ENCODE measurements at places on chromosomes 12 and 14.

GRCh38 chr14:98579140-98579539 is 692.9 kb downstream of the BCL11B start:
- no peaks in the 10 kb centered on the region for H3K4me1 ChIP-seq
- H3K27ac ChIP-seq, result no peak overlapping the region
- H3K27me3 ChIP-seq, result no peaks in the 10 kb centered on the region
- DNase-seq, result no peak

DNA sequence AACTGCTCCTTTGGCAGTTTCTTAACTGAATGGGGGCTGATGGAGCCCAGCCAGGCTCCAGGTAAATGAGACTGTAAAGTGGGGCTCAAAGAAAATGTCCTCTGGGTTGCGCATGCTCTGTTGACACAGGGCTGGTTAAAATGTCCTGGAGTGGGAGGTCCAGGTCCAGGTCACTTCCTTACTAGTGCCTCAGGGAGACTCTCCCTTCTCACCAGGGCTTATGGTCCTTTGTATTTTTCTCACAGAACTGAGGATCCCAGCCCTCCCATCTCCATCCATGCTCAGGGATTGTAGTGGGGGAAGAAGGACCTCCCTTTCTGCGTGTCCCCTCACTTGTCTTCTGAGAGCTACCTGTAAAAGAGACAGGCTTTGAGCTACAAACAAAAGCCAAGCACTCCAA is 77.5 kb downstream of the SSPN start:
- no peak overlapping the region for H3K27ac ChIP-seq
- no peak for DNase-seq
- H3K4me1 ChIP-seq, result peaks cover 61% of the 10 kb centered on the region
- no peaks in the 10 kb centered on the region for H3K27me3 ChIP-seq
- H3K4me3 ChIP-seq, result no peak overlapping the region

DNA sequence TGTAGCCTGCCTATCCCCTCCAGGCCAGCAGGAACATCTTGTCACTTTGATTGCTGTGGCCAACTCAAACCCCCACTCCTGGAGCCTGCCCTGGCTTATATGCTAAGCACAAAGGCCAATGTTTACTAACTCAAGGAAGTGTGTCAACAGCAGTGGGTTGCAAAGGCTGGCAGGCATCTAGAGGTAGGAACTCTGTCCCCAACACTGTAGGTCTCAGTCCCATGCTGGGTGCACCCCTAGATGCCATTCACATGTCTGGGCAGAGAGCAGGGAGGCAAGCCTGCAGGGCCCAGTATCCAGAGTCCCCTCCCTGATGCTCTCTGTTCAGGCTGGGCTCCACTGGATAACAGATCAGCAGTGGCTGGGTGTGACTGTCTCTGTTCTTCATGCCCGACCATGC is 1.6 kb upstream of the HPD start:
- no peaks in the 10 kb centered on the region for H3K36me3 ChIP-seq
- H3K4me1 ChIP-seq, result peaks cover 76% of the 10 kb centered on the region
- peak overlapping the region; percentile 100 for H3K27ac ChIP-seq
- H3K4me3 ChIP-seq, result no peak overlapping the region

- peak overlapping the region; percentile 89 for H3K4me3 ChIP-seq
- H3K36me3 ChIP-seq, result 0 out of 3 replicates have a peak, but pooled peaks cover 6% of the 10 kb centered on the region
- H3K27ac ChIP-seq, result peak overlapping the region; percentile 76
- H3K27me3 ChIP-seq, result no peaks in the 10 kb centered on the region
- DNase-seq, result peak; percentile 95
Measured at GRCh38 chr12:12927211-12928079, 24.5 kb downstream of the GPRC5D start.

- H3K4me3 ChIP-seq, result no peak overlapping the region
- no peaks in the 10 kb centered on the region for H3K27me3 ChIP-seq
- no peak overlapping the region for H3K27ac ChIP-seq
- peak; percentile 49 for DNase-seq
- H3K36me3 ChIP-seq, result no peaks in the 10 kb centered on the region
Measured at GRCh38 chr12:26097046-26097878, 27.6 kb downstream of the BHLHE41 start.

DNA sequence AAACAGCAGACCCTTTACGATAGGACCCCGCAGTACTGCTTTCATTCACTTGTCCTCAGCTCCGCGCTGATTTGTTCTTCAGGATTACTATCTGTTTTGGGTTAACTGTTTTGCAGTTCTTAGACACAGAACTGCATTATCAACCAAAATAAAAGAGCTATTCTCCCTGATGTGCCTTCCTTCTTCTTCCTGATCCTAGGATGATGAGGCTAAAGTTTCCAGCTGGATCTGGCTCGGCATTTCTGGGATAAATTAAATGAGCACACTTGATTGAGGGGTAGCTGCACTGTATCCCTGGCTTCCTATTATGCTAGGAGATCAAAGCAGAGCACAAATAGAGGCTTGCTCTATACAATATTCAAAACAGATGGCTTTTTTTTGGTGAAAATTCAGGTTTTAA is 165.7 kb downstream of the FBXL14 start:
- DNase-seq, result no peak
- H3K4me1 ChIP-seq, result peaks cover 8% of the 10 kb centered on the region
- no peaks in the 10 kb centered on the region for H3K27me3 ChIP-seq
- no peaks in the 10 kb centered on the region for H3K36me3 ChIP-seq
- no peak overlapping the region for H3K27ac ChIP-seq
- no peak overlapping the region for H3K4me3 ChIP-seq

- no peaks in the 10 kb centered on the region for H3K36me3 ChIP-seq
- H3K27ac ChIP-seq, result no peak overlapping the region
- H3K4me1 ChIP-seq, result no peaks in the 10 kb centered on the region
Measured at GRCh38 chr14:85415015-85415712, 114.8 kb upstream of the FLRT2 start.

GRCh38 chr12:53869500-53869899 is 69.1 kb upstream of the HOXC13 start:
- no peak overlapping the region for H3K27ac ChIP-seq
- H3K4me3 ChIP-seq, result no peak overlapping the region
- peak; percentile 50 for DNase-seq

GRCh38 chr12:100189636-100190394 is 10.8 kb upstream of the ACTR6 start:
- H3K4me3 ChIP-seq, result no peak overlapping the region
- peaks cover 14% of the 10 kb centered on the region for H3K4me1 ChIP-seq
- H3K27ac ChIP-seq, result no peak overlapping the region
- DNase-seq, result no peak
- no peaks in the 10 kb centered on the region for H3K27me3 ChIP-seq

DNA sequence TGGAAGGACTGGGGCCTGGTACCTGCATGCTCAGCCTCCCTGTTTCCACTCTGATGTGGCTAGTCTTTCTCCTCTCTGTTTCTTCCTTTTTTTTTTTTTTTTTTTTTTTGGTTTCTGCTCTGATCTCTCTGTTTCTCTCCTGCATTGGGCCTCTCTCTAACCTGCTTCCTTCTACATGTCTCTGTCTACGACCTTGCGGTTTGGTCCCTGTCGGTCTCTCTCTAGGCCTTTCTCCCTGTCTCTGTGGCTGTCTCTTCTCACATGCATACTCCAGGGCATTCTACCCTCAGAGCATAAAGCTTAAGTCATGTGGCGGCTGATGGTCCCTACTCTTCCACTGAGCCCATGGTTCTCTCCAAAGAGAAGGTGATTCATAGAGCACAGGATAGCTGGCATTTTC is 1096.6 kb downstream of the BCL11B start:
- H3K27me3 ChIP-seq, result no peaks in the 10 kb centered on the region
- H3K4me1 ChIP-seq, result no peaks in the 10 kb centered on the region
- no peaks in the 10 kb centered on the region for H3K36me3 ChIP-seq

DNA sequence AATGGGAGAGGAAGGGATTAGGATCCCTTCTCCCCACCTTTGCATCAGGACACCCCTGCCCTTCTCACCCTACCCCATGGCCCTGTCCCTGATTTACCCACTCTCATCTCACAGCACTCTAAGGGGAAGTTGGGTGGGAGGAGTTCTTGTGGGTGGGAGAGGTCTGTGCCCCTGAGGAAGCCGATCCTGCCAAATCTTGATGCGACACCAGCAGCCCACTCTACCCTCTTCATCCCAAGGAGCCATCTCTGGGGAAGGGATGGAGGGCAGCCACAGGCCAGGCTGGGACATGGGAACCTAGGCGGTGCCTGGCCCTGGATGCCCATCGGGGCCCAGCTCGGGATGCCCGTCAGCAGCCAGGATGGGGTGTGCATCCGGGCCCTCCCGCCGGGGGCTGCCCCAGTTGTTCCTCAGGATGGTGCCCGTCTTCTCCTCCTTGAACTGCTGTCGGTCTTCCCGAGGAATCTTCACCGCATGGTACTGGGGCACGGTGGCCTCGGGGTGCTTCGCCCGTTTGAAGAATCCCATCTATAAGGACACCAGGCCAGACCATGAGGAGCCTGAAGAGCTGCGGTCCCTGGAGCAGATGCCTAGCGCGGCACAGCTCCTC is 22.8 kb downstream of the ITGA7 start:
- H3K36me3 ChIP-seq, result no peaks in the 10 kb centered on the region
- no peak overlapping the region for H3K27ac ChIP-seq
- no peak for DNase-seq
- no peaks in the 10 kb centered on the region for H3K27me3 ChIP-seq

DNA sequence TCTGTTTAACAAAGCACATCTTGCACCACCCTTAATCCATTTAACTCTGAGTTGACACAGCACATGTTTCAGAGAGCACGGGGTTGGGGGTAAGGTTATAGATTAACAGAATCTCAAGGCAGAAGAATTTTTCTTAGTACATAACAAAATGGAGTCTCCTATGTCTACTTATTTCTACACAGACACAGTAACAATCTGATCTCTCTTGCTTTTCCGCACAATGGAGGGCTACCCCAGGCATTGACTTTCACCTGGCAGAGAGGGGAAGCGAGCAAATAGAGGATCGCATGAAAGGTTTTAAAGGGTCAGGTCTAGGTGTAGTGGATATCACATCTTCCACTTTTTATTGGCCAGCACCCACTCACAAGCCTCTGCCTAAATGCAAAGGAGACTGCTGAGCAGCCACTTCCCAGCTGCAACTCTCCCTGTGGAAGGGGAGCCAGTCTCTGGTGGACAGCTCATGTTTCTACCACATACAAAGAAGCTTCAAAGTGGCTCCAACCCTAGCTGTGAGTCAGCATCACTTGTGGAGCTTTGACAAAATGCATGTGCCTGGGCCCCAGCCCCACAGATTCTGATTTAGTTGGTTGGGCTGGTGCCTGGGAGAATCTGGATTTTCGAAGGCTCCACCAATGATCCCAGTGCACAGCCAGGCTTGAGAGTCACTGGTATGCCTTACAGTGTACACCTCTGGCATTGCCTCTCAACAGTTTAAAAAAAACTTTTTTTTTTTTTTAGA is 7.2 kb upstream of the FNTB start:
- DNase-seq, result no peak
- no peaks in the 10 kb centered on the region for H3K36me3 ChIP-seq
- no peaks in the 10 kb centered on the region for H3K27me3 ChIP-seq
- no peak overlapping the region for H3K4me3 ChIP-seq
- H3K4me1 ChIP-seq, result peaks cover 39% of the 10 kb centered on the region

DNA sequence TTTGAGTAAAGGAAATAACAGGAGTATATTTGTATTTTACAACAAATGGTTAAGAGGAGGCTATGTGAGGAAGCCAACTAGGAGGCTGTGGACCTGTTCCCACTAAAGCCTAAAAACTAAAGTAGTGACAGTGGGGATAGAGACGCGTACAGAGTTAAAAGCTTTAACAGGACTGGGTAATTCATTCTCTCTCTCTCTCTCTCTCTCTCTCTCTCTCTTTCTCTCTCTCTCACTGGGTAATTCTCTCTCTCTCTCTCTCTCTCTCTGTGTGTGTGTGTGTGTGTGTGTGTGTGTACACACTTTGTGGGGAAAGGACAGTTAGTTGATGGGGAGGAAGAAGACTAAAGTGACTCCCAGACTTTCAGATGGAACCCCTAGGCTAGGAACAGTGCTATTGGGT is 16.3 kb downstream of the ERC1 start:
- peaks cover 23% of the 10 kb centered on the region for H3K4me1 ChIP-seq
- H3K4me3 ChIP-seq, result no peak overlapping the region
- no peak overlapping the region for H3K27ac ChIP-seq
- no peaks in the 10 kb centered on the region for H3K36me3 ChIP-seq
- H3K27me3 ChIP-seq, result no peaks in the 10 kb centered on the region

DNA sequence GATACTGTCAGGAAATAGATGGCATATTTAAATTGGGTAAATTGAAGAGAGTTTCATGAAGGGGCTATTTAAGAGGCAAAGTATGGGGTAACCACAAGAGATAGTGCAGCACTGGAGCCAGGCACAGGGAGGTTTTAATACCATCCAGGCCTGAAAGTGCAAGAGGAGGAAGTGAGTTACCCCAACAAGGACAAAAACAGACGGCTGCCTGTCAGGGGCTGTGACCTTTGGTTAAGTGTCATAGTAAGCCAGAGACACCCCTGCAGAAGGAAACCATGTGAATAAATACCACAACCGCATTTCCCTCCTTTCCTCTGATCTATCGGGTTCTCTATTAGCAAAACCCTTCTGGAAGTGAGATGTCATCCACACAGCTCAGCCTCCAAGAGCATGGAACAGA is 122.0 kb upstream of the DHRS4 start:
- DNase-seq, result no peak
- no peak overlapping the region for H3K4me3 ChIP-seq
- no peaks in the 10 kb centered on the region for H3K36me3 ChIP-seq
- H3K4me1 ChIP-seq, result peaks cover 25% of the 10 kb centered on the region
- H3K27ac ChIP-seq, result no peak overlapping the region

GRCh38 chr14:91363776-91364523 is 53.7 kb downstream of the CCDC88C start:
- H3K36me3 ChIP-seq, result 0 out of 3 replicates have a peak, but pooled peaks cover 2% of the 10 kb centered on the region
- H3K27me3 ChIP-seq, result no peaks in the 10 kb centered on the region
- H3K4me1 ChIP-seq, result peaks cover 43% of the 10 kb centered on the region
- no peak overlapping the region for H3K4me3 ChIP-seq

GRCh38 chr14:60980811-60981632 is at the start of the genes SLC38A6 and TRMT5:
Gene SLC38A6, plus strand, starts transcription at chr14:60981245. Its CDS starts 33 bp downstream, at chr14:60981278.
Gene TRMT5, minus strand, starts transcription at chr14:60981079. Its CDS starts 106 bp downstream, at chr14:60980973.
- DNase-seq, result peak; percentile 91
- no peaks in the 10 kb centered on the region for H3K27me3 ChIP-seq
- peaks cover 10% of the 10 kb centered on the region for H3K36me3 ChIP-seq
- H3K27ac ChIP-seq, result peak within 1 kb of the TSS; percentile 82

- DNase-seq, result no peak
- H3K36me3 ChIP-seq, result peaks cover 25% of the 10 kb centered on the region
- no peak overlapping the region for H3K4me3 ChIP-seq
- peaks cover 41% of the 10 kb centered on the region for H3K4me1 ChIP-seq
- H3K27ac ChIP-seq, result no peak overlapping the region
- no peaks in the 10 kb centered on the region for H3K27me3 ChIP-seq
Measured at GRCh38 chr12:50636505-50636904, 127.4 kb upstream of the ATF1 start.

GRCh38 chr14:29222671-29223268 is 456.2 kb downstream of the FOXG1 start:
- H3K4me1 ChIP-seq, result no peaks in the 10 kb centered on the region
- H3K36me3 ChIP-seq, result no peaks in the 10 kb centered on the region
- no peak overlapping the region for H3K27ac ChIP-seq
- no peak overlapping the region for H3K4me3 ChIP-seq
- no peaks in the 10 kb centered on the region for H3K27me3 ChIP-seq
- peak; percentile 63 for DNase-seq

GRCh38 chr12:22126758-22127157 is 80.7 kb downstream of the CMAS start:
- no peak for DNase-seq
- no peaks in the 10 kb centered on the region for H3K27me3 ChIP-seq
- H3K36me3 ChIP-seq, result no peaks in the 10 kb centered on the region
- no peak overlapping the region for H3K4me3 ChIP-seq
- H3K27ac ChIP-seq, result no peak overlapping the region

GRCh38 chr14:85601246-85601645 is 71.3 kb downstream of the FLRT2 start:
- no peaks in the 10 kb centered on the region for H3K27me3 ChIP-seq
- H3K36me3 ChIP-seq, result no peaks in the 10 kb centered on the region
- H3K4me3 ChIP-seq, result no peak overlapping the region
- no peak for DNase-seq
- no peaks in the 10 kb centered on the region for H3K4me1 ChIP-seq

GRCh38 chr14:69046476-69046860 is 67.4 kb upstream of the ACTN1 start:
- no peak overlapping the region for H3K27ac ChIP-seq
- peaks cover 25% of the 10 kb centered on the region for H3K27me3 ChIP-seq
- DNase-seq, result no peak
- H3K4me1 ChIP-seq, result peaks cover 39% of the 10 kb centered on the region
- H3K36me3 ChIP-seq, result no peaks in the 10 kb centered on the region

Measured in HepG2 (cell line).